ENCODE measurements at places on chromosomes 12 and 14.

DNA sequence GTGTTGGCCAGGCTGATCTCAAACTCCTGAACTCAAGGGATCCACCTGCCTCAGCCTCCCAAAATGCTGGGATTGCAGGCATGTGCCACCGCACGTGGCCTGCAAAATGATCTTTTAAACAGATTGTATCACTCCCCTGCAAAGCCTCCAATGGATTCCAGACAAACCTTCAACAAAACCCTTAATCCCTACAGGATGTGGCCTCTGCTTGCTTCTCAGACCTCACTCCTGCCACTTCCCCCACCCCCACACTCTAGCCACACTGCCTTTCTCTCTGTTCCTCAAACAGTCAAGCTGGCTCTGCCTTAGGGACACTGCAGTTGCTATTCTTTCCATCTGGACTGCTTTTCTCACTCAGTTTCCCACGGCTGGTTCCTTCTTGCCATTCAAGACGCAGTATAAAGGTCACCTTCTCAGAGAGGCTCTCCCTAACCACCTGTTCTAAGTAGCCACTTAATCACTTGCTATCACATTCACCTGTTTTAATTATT, 47.3 kb upstream of the TMED10 start:
- no peak for DNase-seq

DNA sequence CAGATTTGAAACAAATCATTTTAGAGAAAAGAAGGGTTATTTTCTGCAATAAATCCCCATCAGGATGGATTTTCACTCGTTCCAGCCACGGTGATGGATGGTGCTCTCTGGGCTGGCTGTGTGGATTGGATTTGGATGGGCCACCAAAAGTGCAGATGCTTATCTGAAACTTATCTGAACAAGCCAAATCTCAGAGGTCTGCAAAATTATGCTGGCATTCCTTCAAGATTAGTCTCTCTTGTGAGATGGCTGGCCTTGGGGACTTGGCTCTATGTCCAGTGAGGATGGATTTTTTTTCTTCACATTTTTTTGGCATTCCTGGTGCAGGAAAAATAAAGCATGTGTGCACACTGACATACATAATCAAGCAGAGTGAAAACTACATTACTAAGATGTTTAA, 341.9 kb downstream of the GXYLT1 start:
- no peak for DNase-seq

DNA sequence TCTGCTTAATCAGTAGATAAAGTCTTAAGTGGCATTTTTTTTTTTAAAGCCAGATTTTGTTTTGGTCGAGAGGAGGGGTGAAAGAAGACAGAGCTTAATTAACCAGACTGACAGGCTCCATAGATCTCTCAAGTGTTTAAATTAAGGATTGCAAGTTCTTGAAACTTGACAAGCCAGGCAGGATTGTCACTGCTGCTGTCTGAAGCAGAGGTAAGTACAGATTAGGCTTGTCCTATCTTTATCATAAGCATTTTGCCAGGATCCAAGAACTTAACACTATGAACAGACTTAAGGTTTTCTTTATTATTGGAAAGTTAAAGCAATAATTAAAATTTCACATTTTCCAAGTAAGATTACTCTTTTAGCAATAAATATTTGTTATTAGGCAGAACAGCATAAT, 179.6 kb upstream of the LMO3 start:
- DNase-seq: no peak

DNA sequence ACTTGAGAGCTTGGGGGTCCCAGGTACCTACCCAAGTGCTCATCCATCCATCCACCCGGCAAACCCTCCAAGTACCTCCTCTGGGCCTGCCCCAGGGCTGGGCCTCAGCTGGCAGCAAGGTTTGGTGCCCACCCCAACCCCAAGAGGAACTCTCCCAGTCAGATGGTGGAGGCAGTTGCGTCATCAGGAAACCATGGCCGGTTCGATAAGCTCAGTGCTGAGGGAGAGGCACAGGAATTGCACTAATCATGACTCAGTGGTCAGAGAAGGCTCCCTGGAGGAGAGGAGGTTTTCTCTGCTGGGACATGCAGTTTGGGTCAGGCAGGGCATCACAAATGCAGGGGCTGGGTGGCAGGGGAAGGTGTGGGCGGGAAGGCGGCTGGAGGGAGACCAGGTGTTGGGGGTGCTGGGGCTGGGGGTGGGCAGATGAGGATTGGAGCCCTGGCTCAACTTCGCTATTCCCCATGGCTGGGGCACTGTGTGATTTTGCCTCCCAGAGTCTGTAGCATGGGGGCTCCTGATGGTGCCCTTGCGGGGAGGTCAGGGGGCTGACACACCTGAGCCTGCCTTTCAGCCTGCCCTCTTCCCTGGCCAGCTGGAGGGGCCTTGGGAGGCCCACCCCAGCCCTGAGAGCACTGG, 32.2 kb downstream of the SH2B3 start:
- DNase-seq: no peak

DNA sequence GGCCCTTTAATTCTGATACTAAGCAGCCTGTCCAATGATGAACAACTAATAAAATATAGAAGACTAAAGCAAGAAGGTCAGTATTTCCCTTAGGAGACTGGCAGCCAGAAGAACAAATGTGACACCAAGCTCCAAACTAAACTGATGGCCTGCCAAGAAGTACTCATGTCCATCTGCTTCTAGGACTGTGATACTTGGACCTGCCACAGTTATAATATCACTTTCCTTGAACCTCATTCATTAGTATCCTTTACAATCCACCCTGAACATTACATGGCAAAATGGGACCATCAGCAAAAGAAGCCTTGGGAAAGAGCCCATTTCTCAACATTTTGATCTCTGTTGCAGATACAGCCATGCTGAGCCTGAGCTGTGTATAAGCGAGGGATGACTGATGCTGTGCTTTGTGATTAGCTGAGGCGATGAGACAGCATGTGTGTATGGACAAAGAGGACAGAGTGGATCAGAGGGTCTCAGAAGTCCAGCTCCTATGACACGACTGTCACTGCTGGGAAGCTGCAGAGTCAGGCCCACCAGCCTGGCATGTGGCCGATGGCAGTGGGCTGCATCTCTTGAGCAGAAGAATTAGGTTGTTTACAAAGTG, 73.9 kb downstream of the TGFB3 start:
- DNase-seq: no peak

Data from activated CD8-positive, alpha-beta memory T cell treated with anti-CD3 and anti-CD28 coated beads for 24 hours (primary cell).